Panc1 (cell line): ENCODE measurements at places on chromosomes 4 and X. TPM values are rescaled to one million over a fixed set of nuclear protein-coding genes. Genes with fewer than 3 reads are reported as not detected.

Gene ABCG2
- 63.3 TPM for total RNA-seq

Gene AKAP4
- total RNA-seq, result not detected

Gene HSFX3
- not detected for total RNA-seq

Gene ALG13
- 50.0 TPM for total RNA-seq

Gene ATP2B3
- total RNA-seq, result 0.21 TPM

Gene CACNA1F
- not detected for total RNA-seq

Gene P2RY10
- total RNA-seq, result not detected

Gene ODAM
- not detected for total RNA-seq

Gene CT83
- total RNA-seq, result not detected

Gene MED12
- 42.0 TPM for total RNA-seq

Gene ZCCHC13
- total RNA-seq, result not detected
